ENCODE measurements at places on chromosomes 13 and 19. TPM values are rescaled to one million over a fixed set of nuclear protein-coding genes. Genes with fewer than 3 reads are reported as not detected.

GRCh38 chr19:31125071-31125470 is 224.2 kb downstream of the TSHZ3 start:
- no peak for DNase-seq

GRCh38 chr19:47891622-47891922 is 5.5 kb upstream of the SULT2A1 start:
- no peak for DNase-seq

- DNase-seq, result peak; percentile 85
Observed at GRCh38 chr13:47188802-47189201, 291.9 kb upstream of the HTR2A start.

The PCCA gene
- 23.8 TPM for total RNA-seq

The DAND5 gene
- total RNA-seq, result not detected

Data from fibroblast of the aortic adventitia (primary cell).